ENCODE measurements at places on chromosomes 16 and 17.
A peak's percentile ranks its signal among the peaks of the same experiment; 100 is the strongest.

GRCh38 chr17:75589919-75590303 is 2.3 kb downstream of the MYO15B start:
- no peak for DNase-seq

GRCh38 chr17:80260069-80260535 is 550 bp upstream of the RNF213 start:
- DNase-seq, result no peak

- no peak for DNase-seq
Measured at GRCh38 chr17:32464374-32464773, 20.1 kb downstream of the PSMD11 start.

DNA sequence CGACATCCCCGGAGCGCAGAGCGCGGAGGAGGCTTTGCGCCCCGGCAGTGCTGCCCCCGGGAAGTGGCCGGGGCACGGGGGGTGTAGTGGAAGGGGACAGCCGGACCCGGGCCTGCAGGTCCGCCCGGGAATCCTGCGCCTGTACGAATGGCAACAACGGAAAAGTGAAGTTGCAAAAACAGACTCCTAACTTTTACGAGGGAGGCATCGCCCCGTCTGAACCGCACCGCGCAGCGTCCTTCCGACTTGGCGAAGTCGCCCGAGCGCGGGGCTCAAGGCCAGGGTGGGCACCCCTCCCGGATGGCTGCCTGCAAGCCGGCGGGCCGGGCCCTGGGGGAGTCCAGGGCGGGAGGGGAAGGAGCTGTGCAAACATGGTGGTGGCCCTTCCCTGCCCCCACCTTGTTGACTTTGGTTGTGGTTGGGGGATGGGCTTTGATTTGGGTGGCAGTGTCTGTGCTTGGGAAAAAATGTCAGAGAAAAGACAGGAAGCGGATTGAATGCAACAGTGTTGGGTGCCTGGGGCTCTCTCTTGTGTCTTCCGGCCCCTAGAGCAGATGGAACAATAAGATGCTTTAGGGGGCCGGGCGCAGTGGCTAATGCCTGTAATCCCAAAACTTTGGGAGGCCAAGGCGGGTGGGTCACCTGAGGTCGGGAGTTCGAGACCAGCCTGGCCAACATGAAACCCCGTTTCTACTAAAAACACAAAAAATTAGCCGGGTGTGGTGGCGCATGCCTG is 675 bp downstream of the RNF213 start:
- peak; percentile 57 for DNase-seq

- DNase-seq, result no peak
Measured at GRCh38 chr16:83830769-83831455, 23.1 kb downstream of the HSBP1 start.

- no peak for DNase-seq
Measured at GRCh38 chr17:4978726-4979125, 8.7 kb downstream of the CAMTA2 start.

DNA sequence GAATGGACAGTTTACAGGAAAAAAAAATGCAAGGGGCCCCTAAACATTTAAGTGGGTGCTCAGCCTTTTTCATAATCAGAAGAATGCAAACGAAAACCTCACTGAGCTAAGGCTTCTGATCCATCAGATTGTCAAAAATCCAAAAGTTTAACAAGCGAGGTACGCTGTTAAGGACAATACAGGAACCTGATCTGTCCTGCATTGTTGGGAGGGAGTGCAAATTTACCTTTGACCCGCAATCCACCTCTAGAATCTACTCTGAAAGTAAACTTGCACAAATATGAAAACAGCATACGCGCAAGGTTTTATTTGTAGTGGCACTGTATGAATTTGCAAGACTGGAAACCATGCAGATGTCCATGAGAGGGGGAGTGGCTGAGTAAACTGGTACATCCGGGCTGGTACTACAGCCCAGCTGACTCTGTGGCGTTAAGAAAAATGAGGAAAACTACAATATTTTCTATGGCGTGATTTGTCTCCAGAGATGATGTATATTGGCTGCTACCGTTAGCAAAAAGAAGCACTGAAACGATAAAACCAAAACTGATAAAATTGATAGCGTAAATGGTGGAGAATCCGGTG is 28.8 kb upstream of the ST6GALNAC1 start:
- no peak for DNase-seq

- DNase-seq, result no peak
Measured at GRCh38 chr17:59266745-59267144, 46.4 kb downstream of the GDPD1 start.

- no peak for DNase-seq
Measured at GRCh38 chr17:49439673-49440571, 25.2 kb upstream of the PHB1 start.

GRCh38 chr17:28533091-28533807 is 19.2 kb downstream of the UNC119 start:
- DNase-seq, result no peak

- DNase-seq, result peak; percentile 79
Measured at GRCh38 chr17:77145612-77146245, 5.0 kb downstream of the SEC14L1 start.
